Fibroblast of skin of left quadriceps (primary cell): ENCODE measurements at places on chromosomes 3 and 15.
A peak's percentile ranks its signal among the peaks of the same experiment; 100 is the strongest.

GRCh38 chr15:46343196-46343935, 708.5 kb downstream of the SQOR start:
- DNase-seq: no peak

GRCh38 chr3:76438971-76439370, 600.9 kb upstream of the ROBO2 start:
- no peak for DNase-seq

DNA sequence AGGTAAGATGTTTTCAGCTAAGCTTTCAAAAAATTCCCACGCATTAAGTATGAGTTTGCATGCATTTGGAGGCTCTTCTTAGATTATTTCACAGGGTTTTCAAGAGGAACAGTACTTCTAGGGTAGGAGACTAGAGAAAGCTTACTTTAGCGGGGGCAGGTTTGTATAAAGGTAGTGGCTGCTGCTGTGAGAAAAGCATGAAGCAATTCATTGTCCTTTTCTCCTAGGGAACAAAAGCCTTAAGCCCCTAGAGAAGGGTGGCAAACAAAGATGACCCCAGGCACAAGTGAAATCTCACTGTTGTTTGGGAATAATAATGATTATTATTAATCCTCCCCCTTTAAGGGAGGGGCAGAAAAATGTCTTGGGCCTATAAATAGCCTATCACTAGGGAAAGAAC, 310.7 kb downstream of the DIPK2A start:
- no peak for DNase-seq

DNA sequence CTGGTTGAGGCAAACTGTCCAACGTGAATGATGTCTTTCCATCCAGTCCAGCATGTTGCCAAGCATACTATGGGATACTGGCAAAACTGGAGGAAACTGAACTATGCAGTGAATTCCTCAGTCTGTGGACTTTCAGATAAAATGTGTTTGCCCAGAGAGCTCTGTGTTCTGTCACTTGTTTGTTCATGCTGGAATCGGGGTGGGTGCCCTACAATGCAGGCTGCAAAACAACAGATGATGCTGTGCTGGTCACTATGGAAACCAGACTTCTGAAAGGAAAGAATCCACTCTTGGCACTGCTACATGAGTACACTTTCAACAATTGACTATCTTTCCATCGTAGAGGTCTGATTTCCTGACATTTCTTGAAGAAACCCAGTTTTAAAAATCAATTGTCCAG, 272.5 kb upstream of the ARHGEF26 start:
- no peak for DNase-seq

DNA sequence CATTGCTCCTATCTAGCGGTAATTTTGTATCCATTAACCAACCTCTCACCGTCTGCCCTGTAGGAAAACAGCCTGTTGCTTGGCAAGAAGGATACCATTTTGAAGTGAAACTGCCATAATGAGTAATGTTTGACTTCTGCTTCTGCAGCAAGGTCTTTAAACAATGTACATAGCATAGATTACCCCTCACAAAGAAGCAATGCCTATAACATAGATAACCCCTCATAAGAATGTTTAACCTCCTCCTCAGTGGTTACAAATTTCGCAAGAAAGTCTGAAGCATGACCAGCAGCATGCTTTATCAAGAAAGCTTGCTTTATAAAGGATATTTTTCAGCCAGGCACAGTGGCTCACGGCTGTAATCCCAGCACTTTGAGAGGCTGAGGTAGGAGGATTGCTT, 61.2 kb upstream of the MFGE8 start:
- no peak for DNase-seq

DNA sequence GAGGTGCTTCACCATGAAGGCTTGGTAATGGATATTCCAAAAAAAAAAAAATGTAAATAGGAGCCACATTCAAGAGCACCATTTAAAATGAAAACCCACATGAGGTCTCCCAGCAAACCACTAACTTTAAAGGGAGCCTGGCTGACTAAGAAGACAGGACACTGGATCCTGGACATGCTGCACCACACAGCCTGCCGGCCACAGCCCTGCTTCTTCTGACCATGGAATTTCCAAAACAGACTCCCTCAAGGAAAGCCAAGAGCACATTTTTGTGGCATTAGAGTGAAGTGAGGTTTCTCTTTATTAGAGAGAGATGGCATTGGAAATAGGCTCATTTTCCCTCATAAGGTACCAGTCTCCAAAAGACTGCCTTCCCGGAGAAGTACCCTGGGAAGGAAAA, 113.9 kb downstream of the RORA start:
- DNase-seq: no peak

GRCh38 chr3:58526515-58526957, 10.5 kb downstream of the ACOX2 start:
- peak; percentile 79 for DNase-seq

DNA sequence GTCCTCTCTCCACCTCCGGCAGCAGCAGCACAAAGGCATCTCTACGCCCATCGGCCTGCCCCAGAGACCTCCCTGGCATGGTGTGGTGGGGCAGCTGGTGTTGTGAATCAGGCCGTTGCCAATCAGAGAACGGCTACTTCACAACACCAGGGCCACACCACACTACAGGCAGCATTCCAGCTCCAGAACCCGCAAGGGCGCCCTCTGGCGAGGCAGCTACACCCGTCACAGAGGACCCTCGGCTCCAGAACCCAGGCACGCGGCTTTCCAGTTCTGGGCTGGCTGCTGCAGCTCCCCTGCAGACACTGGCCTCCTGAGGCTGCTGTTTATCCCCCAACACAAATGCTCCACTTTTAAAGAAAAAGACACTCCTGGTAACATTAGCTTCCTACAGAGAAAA, 127.5 kb upstream of the TOPAZ1 start:
- no peak for DNase-seq

DNA sequence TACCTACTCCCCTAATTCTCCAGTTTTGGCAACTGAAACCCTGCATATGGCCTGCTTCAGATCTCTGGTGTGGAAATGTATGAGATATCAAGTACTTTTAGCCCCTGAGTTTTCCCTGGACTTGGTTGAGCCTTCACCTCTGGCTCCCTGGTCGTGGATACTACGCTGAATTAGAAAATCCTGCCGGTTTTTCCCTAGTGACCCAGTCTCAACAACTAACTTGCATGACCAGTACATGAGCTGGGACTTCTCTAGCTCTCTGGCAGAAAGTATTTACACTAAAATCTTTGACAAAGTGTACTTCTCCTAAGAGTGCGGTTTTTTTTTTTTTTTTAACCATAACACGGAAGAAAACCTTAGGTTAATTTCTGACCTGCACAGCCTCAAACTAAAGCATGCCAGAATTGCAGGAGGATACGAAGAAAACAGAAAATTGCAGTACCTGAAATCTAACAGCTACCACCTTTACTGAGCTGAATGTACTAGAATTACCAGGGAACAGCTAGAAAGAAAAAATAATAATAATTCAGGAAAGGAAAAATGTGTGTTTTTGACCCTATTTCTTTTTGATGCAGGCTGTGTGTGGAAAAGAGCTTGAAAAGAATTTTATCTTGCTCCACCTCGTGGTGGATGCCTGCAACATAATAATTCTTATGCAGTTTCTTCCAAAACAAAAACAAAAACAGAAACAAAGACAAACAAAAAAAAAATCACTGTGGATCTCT, 165.6 kb downstream of the GMNC start:
- DNase-seq: no peak

- no peak for DNase-seq
Observed at GRCh38 chr3:10157031-10157430, 7.7 kb upstream of the IRAK2 start.

DNA sequence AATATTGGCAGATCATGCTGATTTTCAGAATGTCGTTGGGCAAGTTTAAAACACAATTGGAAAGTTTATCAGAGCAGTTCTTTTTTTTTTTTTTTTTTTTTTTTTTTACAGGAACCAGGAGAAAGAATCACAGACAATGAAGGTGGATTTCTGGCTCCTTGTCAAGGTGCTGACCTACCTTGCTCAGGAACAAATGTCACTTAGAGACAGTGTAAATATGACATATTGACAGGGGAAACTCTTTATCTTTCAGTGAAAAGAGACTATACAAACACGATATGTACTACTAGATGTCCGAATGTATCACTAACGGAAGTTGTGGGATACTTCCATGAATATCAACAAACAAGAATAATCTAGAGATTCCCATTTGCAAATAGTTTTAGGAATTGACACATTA, 237.3 kb downstream of the FMN1 start:
- DNase-seq: no peak

- no peak for DNase-seq
Observed at GRCh38 chr3:195809796-195810454, 1.8 kb downstream of the MUC4 start.

DNA sequence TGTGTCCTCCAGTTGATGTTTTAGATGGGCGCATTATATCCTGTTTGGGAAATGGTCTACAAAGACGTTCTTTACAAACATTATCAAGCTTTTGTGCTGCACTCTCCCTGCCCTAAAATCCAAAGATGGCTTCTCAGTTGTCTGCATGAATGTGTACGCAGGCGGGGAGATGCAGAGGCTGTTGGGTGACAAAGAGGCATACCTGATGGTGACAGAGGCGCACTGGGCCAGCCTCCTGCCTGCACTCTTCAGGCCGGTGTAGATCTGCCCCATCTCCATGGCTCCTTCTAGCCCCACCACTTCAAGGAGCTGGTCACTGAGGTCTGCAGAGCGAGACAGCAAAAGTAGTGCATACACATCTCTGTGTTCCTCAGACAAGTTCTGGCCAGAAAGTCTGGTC, 55.8 kb upstream of the ETV5 start:
- DNase-seq: no peak

- DNase-seq: no peak
Observed at GRCh38 chr3:52310861-52311575, 5.1 kb upstream of the DNAH1 start.

DNA sequence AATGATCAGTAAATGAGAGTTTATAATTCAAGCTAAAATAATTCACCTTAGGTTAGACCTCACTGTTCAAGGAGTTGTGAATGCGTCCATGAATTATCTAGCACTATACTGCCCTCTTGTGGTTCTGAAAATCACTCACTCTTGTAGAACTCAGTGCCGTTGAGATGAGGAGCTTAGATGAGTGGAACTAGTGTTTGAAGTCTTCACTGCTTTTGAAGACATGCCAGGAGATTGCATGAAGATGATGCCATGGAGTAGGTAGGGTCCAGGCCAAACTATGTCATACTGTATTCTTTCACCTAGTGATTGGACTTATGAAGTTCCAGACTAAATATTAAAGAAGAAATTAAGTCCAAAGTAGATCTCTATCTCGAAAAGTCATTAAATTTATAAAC, 28.8 kb downstream of the LYSMD4 start:
- peak; percentile 74 for DNase-seq

- DNase-seq: no peak
Observed at GRCh38 chr3:11643201-11643603, 513 bp downstream of the VGLL4 start.

GRCh38 chr15:71752604-71753289, 57.6 kb upstream of the NR2E3 start:
- DNase-seq: peak; percentile 68

- DNase-seq: no peak
Observed at GRCh38 chr15:98878862-98879261, 128.7 kb downstream of the PGPEP1L start.

DNA sequence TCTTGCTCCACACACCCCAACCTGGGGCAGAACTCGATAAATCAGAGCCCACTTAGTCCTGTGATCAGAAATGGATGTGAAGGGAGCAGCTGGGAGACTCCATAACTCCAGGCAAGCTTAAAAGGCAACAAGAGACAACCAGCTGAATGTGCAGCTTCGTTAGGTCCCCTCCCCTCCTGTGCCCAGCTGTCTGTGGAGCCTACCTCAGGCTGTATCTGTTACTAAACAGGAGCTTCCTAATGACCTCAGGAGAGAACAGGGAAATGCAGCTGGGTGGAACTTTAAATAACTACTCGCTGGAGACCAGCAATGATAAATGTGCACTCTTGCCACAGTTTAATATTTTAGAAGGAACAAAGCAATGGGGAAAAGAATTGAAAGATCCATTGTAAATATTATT, 25.9 kb downstream of the SLC9A9 start:
- no peak for DNase-seq

DNA sequence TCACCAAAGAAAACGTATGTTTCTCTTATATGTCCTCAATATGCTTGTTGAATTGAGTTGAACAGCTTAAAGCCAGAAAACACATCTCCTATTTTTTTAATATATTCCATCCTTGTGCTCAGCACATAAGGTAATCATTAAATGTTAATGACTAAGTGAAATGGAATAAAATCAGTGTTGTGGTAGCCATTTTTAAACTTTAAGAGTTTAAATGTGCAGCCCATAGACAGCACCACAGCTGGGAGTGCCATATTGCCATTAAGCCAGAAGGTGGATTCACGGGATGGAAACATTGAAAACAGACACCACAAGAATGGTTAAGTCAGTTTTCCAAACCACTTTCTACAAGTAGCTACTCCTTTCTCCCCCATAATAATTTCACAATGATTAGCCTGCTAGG, 76.8 kb upstream of the C15orf61 start:
- DNase-seq: peak; percentile 29

DNA sequence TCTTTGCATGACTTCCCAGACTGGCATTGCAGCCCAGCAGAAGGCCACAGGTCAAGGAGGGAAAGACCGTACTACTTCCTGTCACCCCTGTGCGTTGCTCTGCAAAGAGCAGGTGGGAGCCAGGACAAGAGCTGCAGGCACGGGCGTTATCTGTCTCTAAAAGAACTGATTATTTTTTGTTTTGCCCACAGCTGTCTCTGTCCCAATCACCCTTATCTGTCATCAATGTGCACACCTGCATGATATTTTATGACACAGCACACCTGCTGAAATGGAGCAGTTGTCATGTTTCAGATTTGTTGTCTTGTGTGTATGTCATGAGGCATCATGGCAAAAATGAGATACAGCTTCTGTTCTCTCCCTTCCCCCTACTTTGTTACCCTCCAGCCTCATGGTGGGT, 58.8 kb downstream of the SLCO3A1 start:
- DNase-seq: no peak

DNA sequence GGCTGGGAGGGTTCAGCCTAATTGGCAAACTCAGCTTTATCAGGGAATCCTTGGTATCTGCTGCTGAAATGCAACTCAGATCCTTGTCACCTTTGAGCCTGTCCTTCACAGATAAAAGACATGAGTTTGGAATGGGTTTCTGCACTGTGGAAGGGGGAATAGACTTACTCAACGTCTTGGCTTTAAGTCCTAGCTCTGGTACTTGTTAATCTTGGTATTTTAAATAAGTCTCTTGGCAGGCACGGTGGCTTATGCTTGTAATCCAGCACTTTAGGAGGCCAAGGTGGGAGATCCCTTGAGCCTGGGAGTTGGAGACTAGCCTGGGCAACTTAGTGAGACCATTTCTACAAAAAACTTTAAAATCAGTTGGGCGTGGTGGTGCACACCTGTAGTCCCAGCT, 55.1 kb upstream of the ATOSA start:
- DNase-seq: no peak

DNA sequence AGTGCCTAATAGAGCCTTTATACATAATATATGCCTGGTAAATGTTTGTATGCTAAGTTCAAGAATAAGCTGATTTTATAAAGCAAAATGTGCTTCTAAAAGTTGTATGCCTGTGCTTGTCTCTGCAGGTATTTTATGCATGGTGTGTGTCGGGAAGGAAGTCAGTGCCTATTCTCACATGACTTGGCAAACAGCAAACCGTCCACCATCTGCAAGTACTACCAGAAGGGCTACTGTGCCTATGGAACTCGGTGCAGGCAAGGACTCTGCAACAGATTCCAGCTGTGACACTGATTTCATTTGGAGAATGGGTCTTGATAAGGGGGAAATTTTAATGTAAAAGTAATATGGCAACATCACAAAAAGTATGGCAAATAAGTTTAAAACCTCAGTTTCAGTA, 11.9 kb downstream of the MKRN2 start:
- DNase-seq: no peak
